Dermis blood vessel endothelial cell (primary cell): ENCODE measurements at places on chromosomes 2 and 18. TPM values are rescaled to one million over a fixed set of nuclear protein-coding genes. Genes with fewer than 3 reads are reported as not detected.
A peak's percentile ranks its signal among the peaks of the same experiment; 100 is the strongest.

Gene RPRM
- total RNA-seq = not detected in 2 replicates

DNA sequence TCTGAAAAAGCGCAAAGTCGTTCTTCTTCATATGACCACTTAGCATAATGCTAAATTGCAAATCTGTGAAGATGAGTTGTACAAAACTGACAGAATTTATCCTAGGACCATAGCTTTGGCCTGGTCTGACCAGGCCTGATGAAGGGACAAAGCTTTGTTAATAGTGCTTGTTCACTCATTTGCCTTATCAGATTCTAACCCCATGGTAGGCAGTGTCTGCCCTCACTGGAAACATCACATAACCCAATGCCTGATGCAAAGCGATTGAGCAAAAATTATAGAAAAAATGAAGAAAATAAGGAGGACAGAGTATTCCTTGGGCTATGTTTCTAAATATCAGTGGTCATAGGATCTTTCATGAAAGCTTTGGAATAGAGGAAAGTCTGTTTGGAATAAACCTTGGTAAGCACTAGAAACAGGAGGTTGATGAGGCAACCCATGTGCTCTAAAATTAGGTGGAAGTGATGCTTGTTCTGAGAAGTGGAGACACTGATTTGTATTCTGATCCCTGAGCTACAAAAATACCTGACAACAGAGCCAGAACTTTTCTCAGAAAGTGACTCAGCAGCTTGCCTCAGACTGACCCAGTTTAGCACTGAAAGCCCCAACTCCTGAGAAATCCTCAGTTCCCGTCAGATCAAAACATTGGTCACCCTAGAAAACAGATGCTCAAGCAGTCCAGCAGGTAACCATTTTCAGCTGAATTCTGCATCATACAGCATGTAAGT lies 131.4 kb upstream of the MAPRE2 start:
- DNase-seq = no peak

DNA sequence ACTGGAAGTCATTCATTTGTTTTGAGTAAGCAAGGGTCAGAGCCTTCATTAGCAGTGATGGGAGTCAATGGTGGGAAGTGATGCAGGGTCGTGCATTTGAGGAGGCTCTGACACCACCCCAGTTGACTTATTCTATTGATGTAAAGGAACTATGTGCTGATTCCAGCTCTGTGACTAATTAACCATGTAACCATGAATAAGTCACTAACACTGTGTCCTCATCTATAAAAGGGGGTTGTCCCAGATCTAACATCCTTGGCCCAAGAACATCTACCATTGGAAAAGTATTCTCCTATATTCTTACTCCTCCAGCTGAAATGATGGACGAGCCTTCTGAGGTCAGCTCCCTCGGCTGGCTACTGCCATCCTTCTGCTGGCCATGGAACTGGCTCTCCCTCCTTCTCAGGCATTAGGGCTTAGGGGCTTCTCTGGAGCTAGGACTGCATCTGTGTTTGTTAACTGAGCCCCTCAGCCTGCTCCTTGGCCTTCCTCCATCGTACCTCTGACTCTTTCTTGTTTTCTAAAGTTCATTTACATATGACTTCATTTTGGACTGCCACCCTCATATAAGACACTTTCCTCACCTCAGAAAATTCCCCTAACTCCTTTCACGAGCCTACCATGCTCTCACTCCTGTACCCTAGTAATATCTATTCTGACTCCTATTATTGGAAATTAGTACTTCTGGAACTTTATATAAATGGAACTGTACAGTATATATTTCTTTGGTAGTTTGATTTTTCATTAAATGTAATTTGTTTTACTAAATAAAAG lies 115.5 kb downstream of the KCTD1 start:
- no peak for DNase-seq

- DNase-seq = no peak
Measured at GRCh38 chr18:76376668-76377358, 118.2 kb downstream of the ZNF516 start.

- DNase-seq = no peak
Measured at GRCh38 chr2:16392647-16393499, 272.8 kb downstream of the CYRIA start.

DNA sequence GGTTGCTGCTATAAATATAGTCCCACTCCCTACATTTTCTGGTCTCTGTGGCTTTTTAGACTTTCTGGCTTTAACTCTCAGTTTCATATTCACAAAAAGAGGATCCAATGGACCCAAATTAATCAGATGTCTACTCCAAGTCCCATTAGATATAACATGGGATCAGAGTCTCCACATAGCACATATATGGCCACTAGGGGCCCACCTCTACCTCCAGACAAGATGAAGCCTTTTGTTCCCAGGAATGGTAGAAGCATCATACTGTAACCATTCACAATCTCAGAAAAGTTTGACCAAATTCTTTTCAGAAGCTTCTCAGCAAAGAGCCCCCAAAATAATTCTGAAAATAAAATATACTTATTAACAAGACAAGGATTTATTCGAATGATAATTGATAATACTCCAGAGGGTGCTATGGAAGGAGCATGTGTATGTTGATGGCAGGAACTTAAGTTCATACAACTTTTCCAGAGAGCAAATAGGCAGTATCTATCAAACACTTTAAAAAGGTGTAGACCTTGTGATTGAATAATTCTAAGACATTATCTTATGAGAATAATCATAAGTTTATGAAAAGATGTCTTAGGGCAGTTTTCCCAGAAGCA lies 382.3 kb upstream of the CRIM1 start:
- peak; percentile 83 for DNase-seq

DNA sequence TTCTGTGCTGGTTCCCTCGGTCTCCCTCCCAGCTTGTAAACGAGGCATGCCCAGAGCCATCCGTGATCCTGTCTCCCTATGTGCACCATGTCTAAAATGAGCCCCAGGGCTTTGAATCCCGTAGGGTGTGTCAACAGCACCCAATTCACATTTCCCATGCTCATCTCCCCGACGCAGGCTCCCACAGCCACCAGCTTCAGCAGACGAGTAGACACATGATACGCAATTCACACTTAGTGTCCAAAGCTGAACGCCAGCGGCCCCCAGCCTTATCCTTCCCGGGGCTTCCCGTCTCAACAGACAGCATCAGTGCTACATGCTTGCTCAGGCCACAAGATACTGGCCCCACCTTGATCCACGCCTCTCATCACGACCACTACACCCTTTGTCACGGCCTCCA lies 88.1 kb downstream of the EIPR1 start:
- DNase-seq = no peak

- DNase-seq = peak; percentile 83
Measured at GRCh38 chr2:36672199-36672598, 24.3 kb upstream of the VIT start.

DNA sequence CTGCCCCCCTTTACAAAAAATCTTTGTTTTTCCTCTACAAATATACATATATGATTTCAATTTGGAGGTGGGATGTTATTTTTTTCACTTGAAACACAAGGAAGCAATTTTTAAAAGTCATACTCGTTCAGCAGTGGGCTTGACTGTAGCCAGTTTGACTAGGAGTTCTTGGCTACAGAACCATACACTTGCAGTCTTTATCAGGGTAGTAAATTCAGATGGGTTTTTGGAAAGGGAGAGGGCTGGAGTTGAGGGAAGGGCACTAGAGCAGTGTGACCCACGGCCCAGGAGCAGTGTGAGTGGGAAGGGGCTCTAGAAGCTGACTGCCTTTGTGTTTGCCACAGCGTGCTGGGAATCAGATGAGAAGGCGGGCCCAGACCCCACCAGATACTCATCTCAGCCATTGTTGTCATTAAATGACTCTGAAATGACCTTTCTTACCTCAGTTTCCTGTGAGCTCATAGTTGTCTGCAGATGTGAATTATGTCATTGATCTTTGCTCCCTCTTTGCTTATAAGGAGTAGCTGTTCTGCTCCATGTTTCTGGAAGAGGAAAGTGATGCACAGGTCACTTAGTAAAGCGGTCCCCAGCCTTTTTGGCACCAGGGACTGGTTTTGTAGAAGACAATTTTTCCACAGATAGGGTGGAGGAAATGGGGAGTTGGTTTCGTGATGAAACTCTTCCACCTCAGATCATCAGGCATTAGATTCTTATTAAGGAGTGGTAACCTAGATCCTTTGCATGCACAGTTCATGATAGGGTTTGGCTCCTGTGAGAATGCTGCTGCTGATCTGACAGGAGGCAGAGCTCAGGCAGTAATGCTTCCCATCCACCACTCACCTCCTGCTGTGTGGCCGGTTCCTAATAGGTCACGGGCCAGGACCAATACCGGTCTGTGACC lies 116.8 kb downstream of the SPTBN1 start:
- peak; percentile 92 for DNase-seq

Gene STK39
- 2.4 and 2.7 TPM in 2 replicates for total RNA-seq

Gene KLHL14
- total RNA-seq = 0.85 and 0.93 TPM in 2 replicates

Gene LRRC30
- not detected in 2 replicates for total RNA-seq

GRCh38 chr2:98857001-98857400 lies 79.0 kb downstream of the CRACDL start:
- no peak for DNase-seq

Gene CUL3
- 69.4 and 114 TPM in 2 replicates for total RNA-seq

- DNase-seq = peak; percentile 74
Measured at GRCh38 chr2:64453770-64454385, at the start of gene LGALSL. TSS of gene LGALSL (plus strand) at chr2:64454162. CDS start at chr2:64454546, 384 bp downstream.

DNA sequence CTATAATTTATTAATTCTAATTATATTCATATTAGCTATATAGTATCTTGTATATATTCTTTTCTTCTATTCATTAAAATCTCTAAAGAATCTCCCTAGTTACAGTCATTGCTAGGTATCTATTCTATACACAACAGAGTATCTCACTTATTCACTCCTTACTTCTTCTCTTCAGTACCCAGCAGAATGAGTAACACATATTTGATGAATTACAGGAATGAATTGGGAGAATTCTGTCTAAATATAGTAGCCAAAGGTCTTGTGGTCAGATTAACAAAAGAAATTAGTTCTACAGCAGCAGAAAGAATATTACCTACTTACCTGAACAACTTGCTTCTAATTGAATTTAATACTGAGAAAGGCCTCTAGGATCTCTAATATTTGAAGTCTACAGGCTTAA lies 758.0 kb upstream of the ZEB2 start:
- no peak for DNase-seq

- no peak for DNase-seq
Measured at GRCh38 chr2:167191588-167191987, 303.3 kb downstream of the XIRP2 start.

DNA sequence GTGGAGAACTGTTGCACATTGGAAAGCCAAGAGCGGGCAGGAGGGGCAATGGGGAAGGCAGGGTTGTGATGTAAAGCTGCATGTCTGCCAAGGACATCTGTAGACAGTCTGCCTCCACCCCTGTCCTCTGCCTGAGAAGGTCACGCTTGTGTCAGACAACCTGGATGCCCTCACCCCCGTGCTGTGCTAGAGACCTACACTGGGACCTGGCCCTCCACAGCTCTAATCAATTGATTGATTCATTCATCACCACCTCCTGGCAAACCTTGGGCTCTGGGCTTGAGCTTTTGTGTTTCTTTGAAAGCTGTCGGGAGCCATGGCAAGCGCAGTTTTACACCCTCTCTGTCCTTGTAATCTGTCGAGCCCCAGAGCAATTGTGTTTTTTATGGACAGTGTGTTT lies 41.1 kb downstream of the MARCO start:
- no peak for DNase-seq

DNA sequence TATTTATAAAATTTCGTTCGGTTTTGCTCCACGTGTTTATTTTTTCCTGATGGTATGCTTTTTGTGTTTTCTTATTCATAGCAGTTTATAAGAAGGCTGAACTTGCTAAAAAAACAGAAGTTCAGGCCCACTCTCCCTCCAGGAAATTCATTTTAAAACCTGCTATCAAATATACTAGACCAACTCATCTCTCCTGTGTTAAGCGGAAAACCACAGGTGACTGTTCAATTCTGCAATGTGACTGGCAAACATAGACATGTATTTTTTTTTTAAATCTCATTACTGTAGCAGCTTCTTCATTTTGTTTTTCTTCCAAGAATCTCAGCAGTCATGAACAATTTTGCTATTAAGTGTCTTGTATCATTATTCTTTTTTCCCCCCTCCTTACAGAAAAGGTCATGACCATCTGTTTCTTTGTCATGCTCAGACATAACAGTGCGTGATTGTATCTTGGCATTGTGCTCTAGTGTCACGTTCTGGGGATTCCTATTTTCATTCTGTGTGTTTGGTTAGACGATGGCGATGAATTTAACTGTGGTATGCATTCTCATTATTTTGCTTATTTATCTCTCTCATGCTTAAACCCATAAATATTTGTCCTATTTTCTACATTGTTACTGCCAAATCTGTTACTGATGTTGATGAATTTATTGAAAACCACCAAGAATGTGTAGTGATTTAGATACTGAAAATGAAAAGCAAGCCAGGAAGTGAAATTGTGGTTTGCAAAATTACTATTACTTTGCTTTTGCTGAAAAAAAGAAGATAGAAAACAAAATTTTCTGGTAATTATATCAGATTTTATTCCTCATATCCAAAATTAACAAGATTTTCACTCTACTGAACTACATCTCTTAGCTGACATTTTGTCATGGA lies 74.6 kb upstream of the UNC80 start:
- DNase-seq = no peak

GRCh38 chr2:14633461-14634181 lies 1.1 kb downstream of the LRATD1 start:
- DNase-seq = no peak

- DNase-seq = peak; percentile 7
Measured at GRCh38 chr2:209463226-209463625, 39.4 kb downstream of the MAP2 start.

Gene HOXD13
- total RNA-seq = under 0.01 TPM in 1 of 2 replicates, not detected in the other

Gene COL4A3
- total RNA-seq = under 0.01 TPM in 2 replicates

- no peak for DNase-seq
Measured at GRCh38 chr18:37544713-37545112, 20.9 kb downstream of the CELF4 start.

Gene IGFBP5
- 0.65 and 6.1 TPM in 2 replicates for total RNA-seq

GRCh38 chr18:79576686-79577351 lies 102.8 kb upstream of the CTDP1 start:
- no peak for DNase-seq

- DNase-seq = no peak
Measured at GRCh38 chr2:166394245-166394644, 18.5 kb upstream of the SCN9A start.

DNA sequence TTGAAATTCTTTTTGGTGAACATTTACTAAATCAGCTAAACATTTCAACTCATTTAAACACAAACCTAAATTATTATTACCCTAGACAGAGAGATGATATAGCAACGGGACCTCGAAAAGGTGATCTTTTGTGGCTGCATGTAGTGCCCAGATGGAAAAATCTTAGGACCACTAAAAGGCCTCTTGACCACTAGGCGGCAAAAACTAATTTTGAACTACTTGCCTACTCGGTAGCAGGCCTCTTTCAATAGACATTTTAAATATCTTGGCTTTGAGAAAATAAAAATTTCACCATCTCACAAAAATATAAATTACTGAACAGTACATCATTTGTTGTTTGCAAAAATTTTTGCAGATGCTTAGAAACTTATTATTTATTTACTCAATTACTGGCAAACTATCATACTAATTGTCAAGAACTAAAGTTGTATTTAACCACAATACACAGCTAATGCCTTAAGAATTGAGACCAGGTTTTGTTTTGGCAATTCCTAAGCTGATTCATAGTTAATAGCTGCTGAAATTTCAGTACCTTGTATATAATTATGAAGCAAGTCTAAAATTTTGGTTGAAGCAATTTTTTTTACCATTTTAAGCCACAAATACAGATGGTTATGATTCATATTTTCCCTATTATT lies 9.4 kb downstream of the COL3A1 start:
- DNase-seq = peak; percentile 15

Gene MAPRE3
- 0.17 and 1.3 TPM in 2 replicates for total RNA-seq

Gene DCC
- not detected in 2 replicates for total RNA-seq
